ENCODE measurements at places on chromosomes 13 and 19. TPM values are rescaled to one million over a fixed set of nuclear protein-coding genes. Genes with fewer than 3 reads are reported as not detected.

DNA sequence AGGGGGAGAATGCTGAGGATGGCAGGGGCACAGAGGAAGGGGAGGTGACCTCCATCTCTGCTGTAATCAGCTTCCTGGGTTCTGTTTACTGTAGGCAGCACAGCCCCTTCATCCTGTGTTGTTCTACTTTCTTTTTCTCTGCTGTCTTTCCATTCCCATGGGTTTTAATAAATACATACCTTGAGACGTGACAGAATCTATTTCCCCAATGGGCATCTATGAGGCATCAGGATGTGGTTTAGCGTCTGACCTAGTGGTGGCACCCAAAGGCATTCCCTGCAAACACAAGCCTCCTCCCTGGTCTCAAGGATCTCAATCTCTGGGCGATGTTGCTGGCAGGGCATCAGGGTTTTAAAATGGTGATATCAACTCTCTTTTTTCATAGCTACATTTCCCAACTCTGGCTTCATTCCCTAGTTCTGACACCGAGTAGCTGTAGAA is 60.8 kb downstream of the ALOX5AP start:
- peak overlapping the region; percentile 92 for H3K27ac ChIP-seq
- no peaks in the 10 kb centered on the region for H3K36me3 ChIP-seq
- no peaks in the 10 kb centered on the region for H3K27me3 ChIP-seq

DNA sequence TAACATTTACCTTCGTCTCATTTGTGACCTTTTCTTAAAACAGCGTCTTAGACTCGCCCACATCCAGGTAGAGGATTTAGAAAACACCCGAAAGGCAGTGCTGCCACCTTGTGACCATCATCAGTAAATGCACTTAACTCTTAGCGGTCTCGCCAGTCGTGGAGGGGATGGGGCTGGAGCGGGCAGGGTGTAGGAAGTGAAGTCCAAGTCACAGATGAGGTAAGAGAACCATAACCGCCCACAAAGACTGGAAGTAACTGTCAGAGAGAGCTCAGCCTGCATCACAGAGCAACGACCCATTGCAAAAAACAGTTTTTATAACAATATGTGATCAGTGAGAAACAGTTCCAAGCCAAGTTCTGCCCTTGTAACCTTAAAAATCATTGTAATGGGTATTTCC is 10.7 kb upstream of the CEACAM3 start:
- H3K4me1 ChIP-seq: 0 out of 2 replicates have a peak, but pooled peaks cover 3% of the 10 kb centered on the region
- H3K27me3 ChIP-seq: peaks cover 2% of the 10 kb centered on the region
- no peak overlapping the region for H3K27ac ChIP-seq
- H3K4me3 ChIP-seq: no peak overlapping the region
- no peaks in the 10 kb centered on the region for H3K36me3 ChIP-seq

DNA sequence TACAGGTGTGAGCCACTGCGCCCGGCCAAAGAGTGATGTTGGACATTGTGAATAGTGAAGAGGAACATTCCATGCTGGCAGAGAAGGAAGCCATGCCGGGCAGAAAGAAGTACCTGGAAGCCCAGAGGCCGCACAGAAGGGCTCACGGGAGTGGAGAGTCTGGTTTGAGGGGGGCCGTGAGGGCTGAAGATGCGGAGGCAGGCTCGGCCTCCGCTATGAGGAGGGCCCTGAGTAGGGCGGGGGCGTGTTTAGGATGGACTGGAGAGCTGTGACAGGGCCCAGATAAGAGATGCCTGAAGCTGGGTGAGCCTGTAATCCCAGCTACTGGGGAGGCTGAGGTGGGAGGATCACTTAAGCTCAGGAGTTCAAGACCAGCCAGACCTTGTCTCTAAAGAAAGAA is 1.6 kb downstream of the JOSD2 start:
- no peak overlapping the region for H3K4me3 ChIP-seq
- no peaks in the 10 kb centered on the region for H3K4me1 ChIP-seq
- DNase-seq: no peak

DNA sequence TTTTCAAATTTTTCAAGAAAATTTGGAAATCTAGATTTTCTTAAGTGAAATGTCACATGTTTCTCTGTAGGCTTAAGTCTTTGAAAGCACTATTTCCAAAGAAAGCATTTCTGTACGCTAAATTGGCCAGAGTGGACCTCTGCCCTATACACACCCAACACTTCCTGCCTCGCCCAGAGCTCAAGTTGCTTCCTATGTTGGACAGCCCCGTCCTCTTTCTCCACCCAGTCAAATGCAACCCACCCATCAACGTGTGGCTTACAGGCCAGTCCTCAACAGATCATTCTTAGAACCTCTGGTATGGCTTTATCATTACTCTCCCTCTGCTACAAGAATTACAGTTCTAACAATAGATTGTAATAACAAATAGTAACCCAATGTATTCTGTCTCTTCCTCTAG is 24.2 kb downstream of the KLF12 start:
- no peak for DNase-seq
- no peaks in the 10 kb centered on the region for H3K27me3 ChIP-seq
- H3K27ac ChIP-seq: no peak overlapping the region
- H3K36me3 ChIP-seq: no peaks in the 10 kb centered on the region

The ANKLE1 gene
- total RNA-seq: 1.1 TPM

The CEACAM3 gene
- not detected for total RNA-seq

The TUBA3C gene
- not detected for total RNA-seq

The MCF2L gene
- 0.57 TPM for total RNA-seq

The NOTCH3 gene
- 5.3 TPM for total RNA-seq

The ZNF737 gene
- 11.6 TPM for total RNA-seq
